Mesothelial cell of epicardium (in vitro differentiated cells): ENCODE measurements at places on chromosomes 6 and 20. TPM values are rescaled to one million over a fixed set of nuclear protein-coding genes. Genes with fewer than 3 reads are reported as not detected.

DNA sequence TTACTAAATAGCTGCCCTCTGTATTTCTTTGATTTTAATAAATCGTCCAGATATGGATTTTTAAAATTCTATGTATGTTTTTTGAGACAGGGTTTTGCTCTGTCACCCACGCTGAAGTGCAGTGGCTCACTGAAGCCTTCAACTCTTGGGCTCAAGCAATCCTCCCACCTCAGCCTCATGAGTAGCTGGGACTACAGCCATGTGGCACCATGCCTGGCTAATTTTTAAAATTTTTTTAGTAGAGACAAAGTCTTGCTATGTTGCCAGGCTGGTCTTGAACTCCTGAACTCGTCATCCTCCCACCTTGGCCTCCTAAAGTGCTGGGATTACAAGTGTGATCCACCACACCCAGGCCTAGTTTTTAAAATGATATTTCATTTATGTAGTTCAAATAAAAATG is 47.4 kb upstream of the DDR1 start:
- DNase-seq, result no peak

The TINAG gene
- not detected in 3 replicates for total RNA-seq

The HMGN4 gene
- 49.4 to 60.5 TPM (median 54.1 TPM) in 3 replicates for total RNA-seq

GRCh38 chr6:105533301-105533700 is 130.4 kb upstream of the PREP start:
- no peak for DNase-seq

GRCh38 chr6:24907919-24908649 is 27.7 kb downstream of the RIPOR2 start:
- no peak for DNase-seq

DNA sequence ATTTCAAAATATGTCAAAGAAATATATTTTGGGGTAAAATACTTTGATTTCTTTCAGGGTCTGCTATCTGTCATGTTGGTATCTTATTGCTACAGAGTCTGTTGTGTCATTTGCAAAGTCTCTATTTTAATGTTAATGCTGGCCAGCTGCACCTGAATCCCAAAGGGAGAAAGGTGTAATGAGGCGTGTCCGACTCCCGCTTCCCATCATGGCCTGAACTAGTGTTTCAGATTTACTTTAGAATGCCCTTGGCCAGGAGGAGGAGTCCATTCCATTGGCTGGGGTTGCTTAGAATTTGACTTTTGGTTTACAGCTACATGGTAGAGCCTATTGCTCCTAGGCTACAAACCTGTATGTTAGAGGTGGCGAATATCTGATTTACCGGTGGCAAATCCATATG is 69.3 kb downstream of the FAM50B start:
- DNase-seq, result no peak

DNA sequence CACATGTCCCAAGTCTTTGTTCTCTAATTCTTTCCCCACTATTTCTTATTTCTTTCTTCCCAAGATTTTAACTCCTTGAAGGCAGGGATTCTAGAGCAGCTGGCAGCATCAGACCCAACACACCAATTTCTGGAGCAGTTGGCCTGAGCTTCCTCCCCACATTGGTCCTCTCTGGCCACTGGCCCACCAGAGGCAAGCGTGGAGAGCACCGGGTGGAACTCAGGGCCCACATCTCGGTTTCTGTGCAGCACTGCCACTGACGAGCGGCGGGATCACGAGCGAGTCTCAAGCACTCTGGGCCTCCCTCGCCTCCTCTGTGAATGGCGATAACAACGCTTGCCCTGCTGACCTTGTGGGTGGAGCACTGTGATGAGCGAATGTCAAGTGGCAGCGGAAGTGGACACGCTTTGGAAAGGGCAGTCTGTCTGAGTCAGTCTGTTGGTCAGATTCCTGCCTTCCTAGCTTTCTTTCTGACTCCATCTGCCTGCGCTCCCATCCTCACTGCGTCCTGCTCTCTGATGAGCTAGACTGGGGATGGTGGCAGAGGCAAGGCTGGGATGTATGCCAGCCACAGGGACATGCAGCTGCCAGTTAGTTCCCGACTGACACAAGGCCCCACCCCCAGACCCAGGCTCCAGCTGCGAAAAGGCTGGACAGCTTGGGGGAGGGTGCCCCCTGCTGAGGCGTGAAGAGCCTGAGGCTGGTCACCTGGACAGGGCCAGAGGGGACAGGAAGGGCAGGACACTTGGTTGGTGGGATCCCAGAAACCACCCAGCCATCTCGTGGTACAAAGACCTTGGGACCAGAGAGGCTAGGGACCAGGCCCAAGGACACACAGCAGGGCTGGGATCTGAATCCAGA is 4.5 kb upstream of the SPDEF start:
- no peak for DNase-seq
